ENCODE measurements at places on chromosomes 12 and 14.

DNA sequence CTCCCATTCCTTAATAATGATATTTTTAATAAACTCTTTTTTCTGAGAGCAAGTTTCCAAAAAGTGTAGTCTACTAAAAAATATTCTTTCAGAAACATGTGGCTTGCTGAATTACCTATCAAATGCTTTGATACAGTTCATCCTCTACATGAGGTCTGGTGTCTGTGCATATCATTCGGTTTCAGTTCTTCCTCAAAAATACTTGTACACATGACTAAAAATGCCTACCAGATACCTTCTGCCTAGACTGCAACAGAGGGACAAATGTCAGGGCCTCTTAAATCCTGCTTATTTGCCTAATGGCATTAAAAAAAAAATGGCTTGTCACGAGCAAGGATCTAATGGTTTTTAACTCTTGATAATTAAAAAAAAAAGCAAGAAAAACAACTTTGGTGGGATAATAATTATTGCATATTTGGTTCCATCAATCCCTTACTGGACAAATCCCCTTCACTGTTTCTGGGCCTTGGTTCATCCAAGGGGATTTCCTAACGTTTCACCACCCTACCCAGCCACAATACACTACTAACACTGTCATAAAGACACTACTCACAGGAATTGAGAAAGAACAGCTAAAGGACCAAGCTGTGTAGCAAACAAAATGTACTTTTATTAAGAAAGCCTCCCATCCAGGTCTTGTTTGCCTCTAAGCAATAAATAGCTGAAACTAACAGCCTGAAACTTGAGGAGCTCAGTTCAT, 45.7 kb downstream of the PARP11 start:
- no peak for DNase-seq

DNA sequence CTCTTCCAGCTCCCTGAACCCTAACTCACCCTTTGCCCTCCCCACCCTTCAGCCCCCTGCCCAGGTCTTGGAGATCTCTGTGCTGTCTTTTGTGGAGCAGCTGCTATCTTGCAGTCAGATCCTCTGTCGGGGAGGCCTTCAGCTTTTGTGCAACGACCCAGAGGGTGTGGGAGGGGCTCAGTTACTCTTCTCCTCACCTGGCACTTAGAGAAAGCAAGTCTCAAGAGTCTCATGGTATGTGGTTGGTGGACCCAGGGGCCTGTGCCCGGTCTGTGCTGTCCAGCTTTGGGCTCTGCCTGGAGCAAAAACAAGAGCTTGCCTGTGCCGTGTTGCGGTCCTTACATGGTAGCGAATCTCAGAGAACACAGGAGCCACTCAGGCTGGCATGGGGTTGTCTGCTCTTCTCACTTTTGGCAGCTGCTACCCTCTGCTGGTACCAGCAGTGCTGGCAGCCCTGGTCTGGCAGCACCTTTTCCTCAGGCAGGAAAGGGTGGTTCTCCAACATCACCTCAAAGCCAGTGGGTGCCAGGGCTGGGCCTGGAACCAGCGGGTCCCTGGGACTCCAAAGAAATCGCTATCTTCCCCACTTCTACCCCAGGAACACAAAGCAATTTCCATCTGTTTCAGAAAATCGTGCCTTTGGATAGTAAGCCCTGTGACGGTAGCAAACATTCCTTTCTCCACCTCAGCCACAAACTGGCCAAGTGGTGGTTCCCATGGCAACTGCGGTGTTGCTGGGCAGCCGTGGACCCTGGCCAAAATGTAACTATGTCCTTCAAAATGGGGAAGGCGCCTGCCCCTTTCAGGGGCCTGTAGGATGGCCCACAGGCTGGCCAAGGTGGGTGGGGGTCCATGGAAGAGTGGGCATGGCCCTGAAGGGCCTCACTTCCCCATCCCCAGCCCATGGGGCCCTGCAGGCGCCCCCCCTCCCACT, 90.0 kb downstream of the RIN3 start:
- peak; percentile 62 for DNase-seq

DNA sequence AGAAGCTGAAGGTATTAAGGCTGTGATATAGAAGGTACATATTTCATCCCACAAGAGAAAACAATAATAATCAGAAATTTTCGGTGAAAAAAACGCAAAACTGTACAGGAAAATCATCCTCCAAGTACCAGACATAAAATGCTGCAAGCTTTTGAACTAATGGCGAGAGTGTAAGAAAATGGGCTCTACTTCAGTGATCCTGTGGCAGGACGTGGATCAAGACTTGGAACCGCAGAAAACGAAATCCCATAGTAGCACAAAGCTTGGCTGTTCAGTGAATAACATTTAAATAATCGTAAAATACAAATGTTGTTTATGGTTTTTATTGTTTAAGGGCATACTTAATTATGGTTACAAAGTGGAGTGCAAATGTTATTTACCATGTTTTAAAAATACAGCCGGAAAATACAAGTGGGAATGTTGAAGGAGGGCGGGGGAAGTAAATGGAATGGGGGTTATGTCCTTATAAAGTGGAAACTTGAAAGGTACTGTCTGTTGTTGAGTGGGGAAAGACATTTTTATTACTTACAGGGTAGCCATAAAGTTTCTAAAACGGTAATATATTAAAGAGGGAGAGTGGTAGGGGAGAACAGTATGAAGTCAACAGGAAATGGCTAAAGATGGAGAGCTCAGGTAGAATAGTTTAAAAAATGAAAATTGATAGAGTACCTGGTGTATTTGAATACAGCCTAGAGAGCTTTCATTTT, 1.1 kb downstream of the SMIM10L1 start:
- no peak for DNase-seq

DNA sequence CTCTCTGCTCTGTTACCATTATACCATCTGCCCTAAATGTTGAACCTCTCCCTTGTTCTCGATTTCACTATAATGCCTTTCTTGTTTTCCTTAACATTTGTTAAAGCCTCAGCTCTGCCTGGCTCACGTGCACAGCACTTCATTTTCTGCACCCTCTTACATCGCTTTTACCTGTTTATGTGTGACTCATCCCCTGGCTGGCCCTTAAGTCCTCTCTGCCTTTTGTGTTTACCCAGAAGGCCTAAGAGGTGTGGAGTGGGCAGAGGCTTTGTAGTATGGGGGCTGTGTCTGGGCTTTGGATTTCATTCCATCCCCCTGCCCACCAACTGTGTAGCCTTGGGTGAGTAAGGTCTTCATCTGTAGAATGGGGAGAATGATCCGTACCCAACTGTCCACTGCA, 36.5 kb downstream of the UBE3B start:
- DNase-seq: no peak

DNA sequence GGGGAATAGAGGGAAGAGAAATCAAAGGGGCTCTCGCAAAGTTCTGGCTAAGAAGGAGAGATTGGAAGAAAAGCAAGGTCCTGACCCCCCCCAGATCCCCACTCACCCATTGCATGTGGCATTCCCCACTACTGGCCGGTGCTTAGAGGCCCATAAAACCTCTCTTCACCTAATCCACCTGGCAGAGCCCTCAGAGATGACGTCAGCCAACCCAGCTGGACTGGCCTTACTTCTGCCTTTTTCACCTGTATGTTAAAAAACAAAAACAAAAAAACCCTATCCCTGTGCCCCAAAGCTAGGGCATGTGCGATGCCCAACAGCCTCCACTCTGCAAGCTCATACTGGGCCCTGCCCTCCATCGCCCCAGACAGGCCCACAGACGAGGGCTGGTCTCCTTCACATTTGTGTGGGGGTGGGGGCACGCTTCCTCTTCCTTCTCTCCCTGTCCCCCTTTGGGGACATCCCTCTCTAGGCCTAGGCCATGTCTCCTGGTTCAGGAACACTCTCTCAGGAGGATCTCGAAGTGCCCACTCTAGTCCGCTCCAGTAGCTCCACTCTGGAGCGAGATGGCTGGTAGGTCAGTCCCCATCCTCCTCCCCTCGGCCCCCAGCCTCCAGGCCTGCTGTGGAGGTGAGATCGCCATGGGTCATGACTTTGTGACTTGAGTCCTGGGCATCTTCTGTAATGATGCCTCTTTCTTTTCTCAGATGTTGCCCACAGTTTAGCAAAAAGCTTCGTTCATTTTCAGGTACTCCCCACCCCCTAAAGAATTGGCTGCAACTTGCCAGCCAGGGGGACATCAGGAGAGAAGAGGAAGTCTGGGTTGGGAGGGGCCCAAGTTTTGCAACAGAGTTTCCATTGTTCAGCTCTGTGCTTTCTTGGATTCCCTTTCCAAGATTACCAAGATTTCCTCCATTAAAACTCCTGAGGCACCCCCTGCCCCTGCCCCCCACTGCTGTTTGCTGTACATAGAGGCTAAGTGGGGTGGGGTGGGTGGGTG, 37.0 kb downstream of the FIGNL2 start:
- DNase-seq: no peak

GRCh38 chr12:116236148-116236731, 41.3 kb downstream of the MED13L start:
- DNase-seq: peak; percentile 44

- DNase-seq: no peak
Observed at GRCh38 chr12:92070054-92070863, 75.4 kb downstream of the BTG1 start.

- no peak for DNase-seq
Observed at GRCh38 chr14:22492622-22493542, 96.1 kb downstream of the DAD1 start.

- DNase-seq: no peak
Observed at GRCh38 chr12:70971001-70971794, 50.7 kb upstream of the PTPRR start.

- no peak for DNase-seq
Observed at GRCh38 chr14:100333827-100334226, 10.7 kb downstream of the SLC25A47 start.

- no peak for DNase-seq
Observed at GRCh38 chr14:61343471-61343870, 22.1 kb downstream of the PRKCH start.

- DNase-seq: no peak
Observed at GRCh38 chr12:113022563-113023297, 33.8 kb upstream of the DTX1 start.

GRCh38 chr14:38762845-38763244, 340.2 kb downstream of the SEC23A start:
- DNase-seq: no peak

- no peak for DNase-seq
Observed at GRCh38 chr12:67689385-67689784, 40.8 kb downstream of the DYRK2 start.

- no peak for DNase-seq
Observed at GRCh38 chr12:131620520-131620919, 90.4 kb upstream of the SFSWAP start.

- no peak for DNase-seq
Observed at GRCh38 chr12:64456119-64456518, 4.2 kb downstream of the TBK1 start.

DNA sequence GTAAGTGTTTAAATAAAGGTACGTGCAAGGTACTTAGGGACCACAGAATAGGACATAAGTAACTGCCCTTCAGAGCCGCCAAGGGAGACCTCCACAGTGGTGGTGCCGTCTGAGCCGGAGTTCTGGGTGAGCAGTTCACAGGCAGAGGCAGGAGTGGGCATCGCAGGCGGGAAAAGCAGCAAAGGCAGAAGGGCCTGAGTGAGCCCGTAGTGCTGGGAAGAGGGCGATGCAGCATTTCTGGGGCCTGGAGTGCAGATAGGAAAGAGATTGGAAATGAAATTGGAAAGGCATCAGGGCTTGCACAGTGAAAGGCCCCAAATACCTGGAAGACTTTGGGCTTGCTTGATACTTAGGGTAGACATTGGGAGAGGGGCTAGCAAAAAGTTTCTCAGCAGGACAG, 32.9 kb downstream of the EVL start:
- no peak for DNase-seq

DNA sequence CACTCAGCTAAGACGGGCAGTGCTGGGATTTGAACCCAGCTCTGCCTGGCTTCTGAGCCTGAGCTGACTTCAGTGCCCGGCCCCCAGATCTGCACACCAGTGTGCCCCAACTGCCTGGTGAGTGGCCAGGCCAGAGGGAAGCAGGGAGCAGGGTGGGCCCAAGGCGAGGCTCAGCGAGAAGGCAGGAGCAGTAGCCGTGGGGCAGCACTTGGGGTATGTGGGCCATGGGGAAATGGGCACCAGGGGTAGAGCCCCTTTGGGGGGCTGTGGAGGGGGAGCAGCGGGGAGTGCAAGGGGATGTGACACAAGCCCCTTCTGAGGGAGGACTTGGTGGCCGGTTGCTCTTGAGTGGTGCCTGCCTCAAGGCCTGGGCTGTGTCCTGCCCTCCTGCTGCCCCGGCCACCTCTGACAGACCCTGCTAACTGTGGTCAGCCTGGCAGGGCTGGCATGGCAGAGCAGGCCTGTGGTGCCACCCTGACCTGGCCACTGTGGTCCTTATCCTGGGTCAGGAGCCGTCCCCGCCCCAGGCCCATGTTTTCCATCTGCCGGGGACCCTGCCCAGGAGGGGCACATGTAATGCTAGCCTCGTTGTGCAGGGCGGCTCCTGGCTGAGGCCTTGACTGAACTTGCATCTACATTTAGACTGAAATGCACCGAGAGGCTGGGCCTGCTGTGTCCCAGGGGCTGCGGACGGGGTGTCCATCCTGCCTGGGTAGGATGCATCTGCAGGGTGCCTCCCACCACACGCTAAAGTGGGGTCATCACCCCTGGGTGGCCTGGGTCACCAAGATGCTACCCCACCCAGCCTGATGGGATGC, 90.5 kb downstream of the KIF26A start:
- DNase-seq: no peak

DNA sequence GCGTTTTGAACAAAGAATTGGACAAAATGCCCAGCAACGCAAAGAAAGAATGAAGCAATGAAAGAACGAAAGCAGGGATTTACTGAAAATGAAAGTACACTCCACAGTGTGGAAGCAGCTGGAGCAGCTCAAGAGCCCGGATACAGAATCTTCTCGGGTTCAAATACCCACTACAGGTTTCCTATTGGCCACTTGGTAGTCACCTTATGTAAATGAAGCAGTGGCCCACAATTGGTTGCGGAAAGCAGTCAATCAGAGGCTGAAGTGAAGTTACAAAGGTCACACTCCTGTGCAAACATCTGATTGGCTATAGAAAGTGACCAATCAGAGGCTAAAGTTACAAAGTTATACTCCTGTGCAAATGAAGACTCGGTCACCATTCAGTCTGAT, 15.0 kb upstream of the PPP1R13B start:
- no peak for DNase-seq

- DNase-seq: no peak
Observed at GRCh38 chr14:97268097-97268496, 470.9 kb downstream of the VRK1 start.

All from HFFc6 (cell line).